Activated T-cell treated with anti-CD3 and anti-CD28 coated beads, Interleukin-2, amount 50 U/mL, for 48 hours (primary cell): ENCODE measurements at places on chromosomes 5 and 9.
A peak's percentile ranks its signal among the peaks of the same experiment; 100 is the strongest.

GRCh38 chr5:8394965-8395364 lies 526.0 kb downstream of the MTRR start:
- DNase-seq: no peak

DNA sequence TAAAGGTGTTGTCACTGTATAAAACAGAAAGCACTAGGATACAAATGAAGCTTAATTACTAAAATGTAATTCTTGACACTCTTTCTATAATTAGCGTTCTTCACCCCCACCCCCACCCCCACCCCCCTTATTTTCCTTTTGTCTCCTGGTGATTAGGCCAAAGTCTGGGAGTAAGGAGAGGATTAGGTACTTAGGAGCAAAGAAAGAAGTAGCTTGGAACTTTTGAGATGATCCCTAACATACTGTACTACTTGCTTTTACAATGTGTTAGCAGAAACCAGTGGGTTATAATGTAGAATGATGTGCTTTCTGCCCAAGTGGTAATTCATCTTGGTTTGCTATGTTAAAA lies 43.8 kb downstream of the NDFIP1 start:
- DNase-seq: no peak

DNA sequence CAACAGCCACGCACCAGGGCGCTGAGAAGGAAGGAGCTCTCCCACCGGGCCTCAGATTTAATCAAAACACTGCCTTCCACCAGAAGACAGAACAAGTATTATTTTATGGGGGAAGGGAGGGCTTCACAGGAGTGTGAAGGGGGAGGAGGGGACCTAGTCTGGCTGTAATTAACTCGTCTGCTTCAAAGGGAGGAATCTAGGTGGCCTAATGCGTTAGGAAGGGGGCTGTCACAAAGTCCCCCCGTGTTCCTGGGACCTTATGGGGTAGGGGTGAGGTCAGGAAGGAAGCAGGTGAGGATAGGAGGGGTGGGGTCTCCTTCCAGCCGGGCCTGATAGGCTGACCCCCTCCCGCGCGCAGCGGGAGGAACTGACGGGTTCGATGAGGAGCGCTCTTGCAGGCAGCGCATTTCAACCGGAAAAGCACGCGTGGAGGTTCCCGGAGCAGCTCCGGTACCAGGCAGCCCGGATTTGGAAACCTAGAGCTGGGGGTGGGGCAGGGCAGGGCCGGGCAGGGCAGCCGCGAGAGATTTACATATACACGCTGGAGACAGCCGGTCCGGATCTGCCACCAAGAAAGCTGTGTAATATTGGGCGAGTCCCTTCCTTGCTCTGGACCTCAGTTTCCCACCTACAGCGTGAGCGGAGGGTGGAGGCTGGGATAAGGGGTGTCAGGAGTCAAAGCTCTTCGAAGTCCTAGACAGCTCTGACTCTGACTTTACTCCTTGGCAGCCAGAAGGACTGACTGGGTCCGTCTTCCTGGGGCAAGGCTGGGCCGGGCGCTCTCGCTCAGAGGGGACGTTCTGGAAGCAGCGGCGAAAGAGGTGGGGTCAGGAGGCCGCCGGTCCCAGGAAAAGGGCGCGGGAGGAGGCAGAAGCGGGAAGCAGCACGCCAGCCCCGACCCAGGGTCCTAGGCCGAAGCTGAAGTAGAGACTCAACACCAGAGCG lies 1.8 kb downstream of the SHB start:
- DNase-seq: peak; percentile 39

DNA sequence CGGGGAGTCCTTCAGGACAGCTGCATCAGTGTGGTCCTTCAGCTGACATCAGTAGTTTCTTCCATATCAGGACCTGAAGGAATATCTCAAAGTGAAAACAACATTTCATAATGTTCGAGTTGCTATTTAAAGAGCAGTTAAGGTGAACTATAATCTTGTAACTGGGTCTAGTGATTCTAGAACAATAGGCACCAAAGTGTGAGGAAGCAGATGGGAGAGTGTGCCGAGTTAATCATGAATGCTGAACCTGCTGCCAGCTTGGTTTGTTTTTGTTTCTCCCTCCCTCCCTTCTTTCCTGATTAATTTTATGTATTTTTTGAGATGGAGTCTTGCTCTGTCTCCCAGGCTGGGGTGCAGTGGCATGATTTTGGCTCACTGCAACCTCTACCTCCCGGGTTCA lies 3.6 kb upstream of the PTGR1 start:
- DNase-seq: no peak

GRCh38 chr9:37392272-37392671 lies 30.2 kb upstream of the GRHPR start:
- no peak for DNase-seq

DNA sequence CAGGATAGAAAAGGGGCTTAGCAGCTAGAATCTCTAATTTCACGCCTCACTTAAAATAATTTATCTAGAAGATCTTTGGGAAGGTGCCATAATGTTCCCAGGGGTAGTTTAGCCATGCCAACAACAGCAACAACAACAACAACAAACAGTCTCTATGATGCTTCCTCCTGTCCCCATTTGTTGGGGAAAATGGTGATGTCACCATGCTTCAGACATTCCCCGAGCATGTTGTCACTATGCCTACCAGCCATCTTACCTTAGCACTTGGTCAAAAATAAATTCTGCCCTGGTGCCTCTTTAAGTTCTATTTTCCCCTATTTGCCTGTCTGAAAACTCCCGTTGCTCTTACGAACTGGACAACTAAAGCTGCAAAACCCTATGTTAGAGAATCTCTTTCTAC lies 76.6 kb downstream of the KCNN2 start:
- DNase-seq: no peak

DNA sequence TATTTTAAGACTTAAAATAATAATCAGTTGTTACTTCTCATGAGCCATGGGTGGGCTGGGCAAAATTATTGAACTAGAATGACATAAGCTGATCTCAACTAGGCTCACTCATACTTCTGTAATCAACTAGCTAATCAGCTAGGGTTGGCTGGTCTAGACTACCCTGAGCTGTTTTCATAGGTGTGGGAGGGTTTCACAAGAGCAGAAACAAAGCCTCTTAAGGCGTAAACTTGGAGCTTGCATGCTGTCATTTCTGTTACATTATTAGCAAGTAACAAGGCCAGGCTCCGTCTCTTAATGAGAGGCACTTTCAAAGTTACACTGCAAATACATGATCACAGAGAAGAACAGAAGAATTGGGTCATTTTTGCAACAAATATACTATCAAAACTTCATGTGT lies 57.2 kb upstream of the GHR start:
- no peak for DNase-seq

DNA sequence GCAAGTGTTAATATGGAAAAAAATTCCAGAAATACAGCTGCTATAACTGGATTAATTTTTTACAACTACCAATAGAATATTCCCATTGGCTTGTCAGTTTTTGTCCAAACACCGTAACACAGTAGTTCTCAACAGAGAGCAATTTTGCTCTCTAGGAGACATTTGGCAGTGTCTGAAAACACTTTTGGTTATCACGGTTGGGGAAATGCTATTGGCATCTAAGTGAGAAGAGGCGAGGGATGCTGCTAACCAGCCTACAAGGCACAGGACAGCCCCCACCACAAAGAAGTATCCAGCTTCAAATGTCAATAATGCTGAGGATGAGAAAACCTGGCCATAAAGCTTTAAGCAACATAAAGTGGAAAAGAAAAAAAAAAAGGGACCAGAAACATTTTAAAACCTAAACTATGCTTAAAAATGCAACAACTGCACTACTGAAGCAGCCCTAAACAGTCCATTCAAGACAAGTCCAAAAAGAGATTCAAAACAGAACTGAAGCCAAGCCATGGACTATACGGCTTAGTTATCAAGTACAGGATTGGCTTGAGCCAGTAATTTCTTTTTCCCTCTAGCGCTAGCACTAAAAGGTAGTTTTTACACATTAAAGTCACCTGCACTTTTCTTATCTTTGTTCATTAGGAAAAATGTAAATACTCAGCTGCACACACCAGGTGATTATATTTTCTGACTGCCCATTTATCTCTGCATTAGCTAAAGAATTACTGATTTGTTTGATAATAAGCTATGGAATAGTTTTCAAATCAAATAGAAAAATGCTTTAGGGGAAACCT lies 83.9 kb downstream of the NR3C1 start:
- DNase-seq: no peak

DNA sequence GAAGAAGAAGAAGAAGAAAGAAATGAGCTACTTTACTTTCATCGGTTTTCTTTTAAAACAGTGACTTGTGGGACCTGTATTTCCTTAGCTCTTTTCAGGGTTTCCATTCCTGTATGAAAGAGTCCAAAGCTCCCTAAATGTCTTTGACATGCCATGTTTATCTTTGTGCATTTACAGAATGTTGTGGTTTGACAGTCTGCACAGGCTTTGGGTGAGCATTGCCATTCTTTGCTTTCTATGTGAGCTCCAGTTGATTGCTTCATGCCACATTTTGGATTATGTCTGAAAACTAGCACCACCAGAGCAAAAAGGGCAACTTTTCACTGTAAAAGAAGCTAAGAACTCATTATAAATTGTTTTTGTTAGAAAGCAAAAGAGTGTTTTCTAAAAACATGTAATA lies 733.4 kb downstream of the TLE4 start:
- DNase-seq: no peak

DNA sequence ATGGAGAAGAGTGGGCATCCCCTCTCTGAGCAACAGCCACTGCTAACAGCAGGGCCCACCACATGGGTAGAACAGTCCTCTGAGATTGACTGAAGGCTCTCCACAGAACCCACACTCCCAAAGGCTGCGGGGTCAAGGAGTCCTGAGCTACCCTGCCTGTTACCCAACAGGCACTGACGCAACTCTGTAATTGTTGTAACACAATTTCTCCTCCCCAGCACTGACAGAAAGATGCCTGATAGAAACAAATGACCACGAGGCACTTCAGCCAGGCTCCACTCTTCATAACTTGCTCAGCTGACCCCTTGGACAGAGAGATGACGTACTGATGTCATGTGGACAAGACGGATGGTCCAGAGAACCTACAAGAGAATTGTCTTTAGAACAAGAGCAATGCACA lies 220.7 kb downstream of the SPOCK1 start:
- DNase-seq: no peak

DNA sequence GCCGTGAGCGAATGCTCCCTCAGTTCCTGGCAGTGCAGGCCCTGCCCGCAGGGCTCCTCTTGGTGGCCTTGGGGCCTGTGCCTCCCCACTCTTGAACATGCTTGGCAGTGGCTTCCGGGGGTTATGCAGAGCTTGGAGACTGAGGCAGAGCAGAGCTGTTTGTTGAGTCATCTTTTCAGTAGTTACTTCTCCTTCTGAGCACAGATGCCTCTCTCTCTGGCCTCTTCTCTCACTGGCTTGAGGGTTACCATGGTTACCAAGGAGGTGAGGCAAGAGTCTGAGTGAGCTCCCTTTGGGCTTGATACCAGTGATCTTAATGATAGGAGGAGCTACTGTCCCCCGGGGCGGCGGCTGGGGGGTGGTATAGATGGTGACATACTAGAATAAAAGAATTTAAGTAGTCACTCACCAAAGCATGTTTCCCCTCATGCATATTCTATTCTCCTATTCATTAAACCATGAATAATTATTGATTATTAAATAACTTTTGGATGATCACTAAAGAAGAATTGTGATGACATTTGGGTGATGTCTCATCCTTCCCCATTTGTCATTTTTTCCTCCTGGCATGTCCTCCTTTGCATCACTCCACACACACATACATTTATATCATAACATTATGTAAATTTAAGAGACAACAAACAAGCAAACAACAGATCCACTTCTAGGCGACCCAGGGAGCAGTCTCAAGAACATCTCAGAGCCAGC lies 111.1 kb downstream of the ARHGAP26 start:
- no peak for DNase-seq

DNA sequence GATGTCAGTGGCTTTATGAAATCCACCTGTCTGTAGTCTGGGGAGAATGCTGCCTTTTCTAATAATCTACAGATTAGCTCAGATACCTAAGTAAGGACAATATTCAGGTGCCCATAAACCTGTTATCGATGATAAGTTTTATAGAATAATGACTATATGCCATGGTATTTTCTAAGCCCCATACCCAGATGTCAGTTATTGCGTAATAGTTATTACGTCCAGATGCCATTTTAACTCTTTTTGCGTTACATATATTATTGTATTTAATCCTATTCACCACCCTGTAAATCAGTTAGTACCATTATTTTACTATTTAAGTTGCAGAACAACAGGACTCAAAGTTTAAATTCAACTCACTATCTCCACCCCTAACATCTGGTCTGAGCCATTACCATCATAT lies 1343.9 kb upstream of the ACO1 start:
- no peak for DNase-seq

- DNase-seq: no peak
Measured at GRCh38 chr9:33153666-33154065, 13.5 kb downstream of the B4GALT1 start.

DNA sequence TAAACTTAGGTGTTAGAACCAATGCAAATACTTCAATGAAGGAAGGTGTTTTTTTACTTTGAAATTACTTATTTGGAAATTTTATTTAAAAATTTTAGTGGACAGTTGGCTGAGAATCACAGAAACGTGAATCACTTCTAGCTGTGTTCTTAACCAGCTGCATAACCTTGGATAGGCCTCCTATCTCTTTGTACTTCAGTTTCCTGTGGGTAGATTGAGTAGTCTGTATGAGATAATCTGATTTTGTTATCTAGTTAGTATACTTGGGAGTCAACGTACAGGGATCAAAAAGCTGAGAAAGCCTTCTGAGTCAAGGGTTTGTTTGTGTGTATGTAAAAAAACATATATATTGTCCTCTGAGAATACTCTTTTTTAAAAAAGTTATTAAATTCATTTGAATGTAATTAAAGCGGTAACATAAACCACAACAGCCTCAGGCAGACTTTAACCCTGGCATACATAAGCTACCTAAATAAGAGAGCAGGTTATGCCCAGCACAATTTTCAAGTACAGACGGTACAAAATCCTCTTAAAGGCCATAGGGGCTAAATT lies 38.1 kb upstream of the ZCCHC7 start:
- no peak for DNase-seq

DNA sequence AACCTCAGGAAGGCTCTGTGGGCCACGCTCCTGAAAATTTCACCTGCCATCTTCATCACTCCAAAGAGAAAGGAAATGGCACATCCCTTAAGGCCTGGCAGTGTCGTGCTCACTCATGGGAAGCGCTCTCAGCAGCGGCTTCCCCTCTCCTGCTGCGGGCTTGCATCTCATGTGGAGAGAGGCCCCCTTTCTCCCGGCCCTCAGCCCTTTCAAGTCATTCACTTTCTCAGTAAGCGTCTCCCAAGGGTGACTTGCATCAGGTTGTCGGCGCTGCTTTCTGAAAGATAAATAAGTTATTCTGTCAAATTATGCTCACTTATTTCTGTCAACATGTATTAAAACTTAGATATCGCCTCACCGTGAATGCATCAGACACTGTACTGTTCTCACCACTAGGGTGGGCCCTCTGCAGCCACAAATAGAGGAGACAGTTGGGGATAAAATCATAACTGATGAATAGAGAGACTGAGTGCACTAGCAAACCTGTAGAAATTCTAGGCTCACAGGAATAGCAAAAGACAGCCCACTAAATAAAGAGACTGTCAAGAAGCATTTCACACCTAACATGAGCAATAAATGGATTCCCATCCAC lies 174.6 kb downstream of the RFK start:
- DNase-seq: no peak

DNA sequence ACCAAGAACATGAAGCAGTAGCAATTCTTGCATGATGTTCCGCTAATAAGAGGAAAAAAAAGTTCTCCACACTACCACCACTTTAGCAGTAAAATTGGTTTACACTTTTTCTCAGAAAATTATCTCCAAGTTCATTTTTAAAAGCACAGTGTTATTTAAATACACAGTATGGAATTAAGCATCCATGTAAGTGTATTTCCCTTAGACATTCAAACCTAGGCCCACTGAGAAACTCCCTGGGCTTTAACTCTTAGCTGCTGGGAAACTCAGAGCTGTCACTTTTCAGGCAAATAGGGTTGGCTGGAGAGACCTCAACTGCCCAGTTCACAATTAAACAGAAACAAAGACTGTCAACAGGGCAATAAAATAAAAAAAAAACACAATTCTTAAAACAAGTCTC lies 2.7 kb downstream of the GNAQ start:
- no peak for DNase-seq
